NCI-H345 (cell line): ENCODE measurements at places on chromosomes 6 and 20.

DNA sequence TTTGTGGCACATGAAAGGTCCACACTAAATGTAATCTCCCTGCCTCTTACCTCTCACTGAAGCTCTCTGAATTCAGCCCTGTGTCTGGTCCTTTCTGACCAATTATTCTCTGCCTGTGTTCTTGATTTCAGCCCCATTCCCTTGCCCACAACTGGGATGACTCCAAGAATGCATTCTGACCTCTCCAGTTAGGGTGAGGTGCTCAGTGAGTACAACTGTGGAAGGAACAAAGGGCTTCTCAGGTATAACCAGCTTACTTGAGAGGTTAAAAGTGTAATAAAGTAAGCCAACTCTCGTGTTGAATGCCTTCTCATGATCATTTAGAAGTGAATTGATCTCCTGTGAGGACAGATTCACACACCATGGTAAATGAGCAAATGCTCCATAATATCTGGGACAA is 88.1 kb downstream of the GCLC start:
- no peak for DNase-seq

- DNase-seq = no peak
Observed at GRCh38 chr6:10409731-10410206, 5.1 kb downstream of the TFAP2A start.

DNA sequence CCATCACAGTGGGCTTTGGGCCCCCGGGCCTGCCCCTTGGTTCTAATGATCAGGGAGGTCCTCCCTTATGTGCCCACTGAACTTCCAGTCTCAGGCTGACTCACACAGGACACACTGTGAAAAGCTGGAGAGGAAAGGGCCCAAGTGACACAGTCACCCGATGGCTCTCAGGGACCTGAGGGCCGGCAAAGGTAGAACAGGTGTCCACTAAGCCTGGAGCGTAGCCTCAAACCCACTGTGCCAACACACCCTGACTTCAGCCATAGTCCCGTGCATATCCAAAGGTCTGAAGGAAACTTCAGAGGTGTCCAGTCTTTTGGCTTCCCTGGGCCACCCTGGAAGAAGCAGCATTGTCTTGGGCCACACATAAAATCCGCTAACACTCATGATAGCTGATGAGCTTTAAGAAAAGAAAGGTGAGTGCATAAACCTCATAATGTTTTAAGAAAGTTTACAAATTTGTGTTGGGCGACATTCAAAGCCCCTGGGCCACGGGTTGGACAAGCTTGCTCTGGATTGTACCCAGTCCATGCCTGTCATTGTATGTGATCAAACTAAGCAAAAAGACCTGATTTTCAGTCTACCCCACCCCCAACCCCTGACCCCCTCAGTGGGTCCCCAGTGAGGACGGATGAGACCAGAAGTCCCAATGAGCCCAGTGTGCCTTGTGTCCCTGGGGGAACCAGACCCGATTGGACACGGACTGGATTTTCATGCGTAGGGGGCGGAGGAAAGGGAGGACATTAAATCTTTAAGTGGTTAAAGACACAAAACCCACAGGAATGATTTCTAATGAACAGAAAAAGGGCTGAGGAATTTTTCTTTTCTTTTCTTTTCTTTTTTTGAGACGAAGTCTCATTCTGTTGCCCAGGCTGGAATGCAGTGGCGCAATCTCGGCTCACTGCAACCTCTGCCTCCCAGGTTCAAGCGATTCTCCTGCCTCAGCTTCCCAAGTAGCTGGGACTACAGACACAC is 6.1 kb downstream of the RAMACL start:
- no peak for DNase-seq

DNA sequence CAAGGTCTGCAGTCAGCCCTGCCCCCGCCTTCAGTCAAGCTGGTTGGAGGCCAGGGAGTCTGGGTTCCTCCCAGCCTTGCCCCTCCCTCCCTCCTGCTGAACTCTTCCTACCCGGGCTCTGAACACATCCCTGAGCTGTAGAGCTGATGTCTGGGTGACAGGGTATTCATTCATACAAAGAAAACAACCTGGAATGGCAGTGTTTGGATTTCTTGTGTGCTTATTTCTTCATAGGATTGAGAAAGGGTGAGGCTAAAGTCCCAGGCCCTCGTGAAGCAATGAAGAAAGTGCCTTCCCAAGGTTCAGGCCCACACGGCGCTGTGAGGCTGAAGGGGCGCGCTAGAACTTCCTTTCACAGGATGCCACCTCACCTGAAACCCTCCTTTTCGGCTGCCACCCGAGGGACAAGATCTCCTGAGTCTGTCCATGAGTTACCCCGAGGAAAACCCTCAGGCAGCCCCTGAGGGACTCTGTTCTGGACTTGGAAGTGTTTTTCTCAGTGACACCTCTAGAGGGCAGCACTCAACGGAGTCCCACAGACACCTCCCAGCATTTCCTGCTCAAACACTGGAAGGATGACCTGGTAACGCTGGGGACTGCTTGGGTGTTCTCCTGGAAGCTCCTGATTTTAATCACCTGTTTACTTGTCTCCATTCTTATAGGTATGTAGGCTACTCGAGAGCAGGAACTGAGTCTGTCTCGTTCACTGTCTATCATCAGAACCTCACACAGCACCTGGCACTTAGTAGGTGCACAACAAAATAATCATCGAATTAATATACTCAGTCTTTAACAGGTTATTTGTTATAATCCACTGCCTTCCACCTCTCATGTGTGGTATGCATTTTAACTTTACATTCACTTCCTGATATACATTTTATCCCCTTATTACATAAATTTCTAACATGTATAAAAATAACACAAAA is 11.8 kb upstream of the GSTA1 start:
- DNase-seq = peak; percentile 37

DNA sequence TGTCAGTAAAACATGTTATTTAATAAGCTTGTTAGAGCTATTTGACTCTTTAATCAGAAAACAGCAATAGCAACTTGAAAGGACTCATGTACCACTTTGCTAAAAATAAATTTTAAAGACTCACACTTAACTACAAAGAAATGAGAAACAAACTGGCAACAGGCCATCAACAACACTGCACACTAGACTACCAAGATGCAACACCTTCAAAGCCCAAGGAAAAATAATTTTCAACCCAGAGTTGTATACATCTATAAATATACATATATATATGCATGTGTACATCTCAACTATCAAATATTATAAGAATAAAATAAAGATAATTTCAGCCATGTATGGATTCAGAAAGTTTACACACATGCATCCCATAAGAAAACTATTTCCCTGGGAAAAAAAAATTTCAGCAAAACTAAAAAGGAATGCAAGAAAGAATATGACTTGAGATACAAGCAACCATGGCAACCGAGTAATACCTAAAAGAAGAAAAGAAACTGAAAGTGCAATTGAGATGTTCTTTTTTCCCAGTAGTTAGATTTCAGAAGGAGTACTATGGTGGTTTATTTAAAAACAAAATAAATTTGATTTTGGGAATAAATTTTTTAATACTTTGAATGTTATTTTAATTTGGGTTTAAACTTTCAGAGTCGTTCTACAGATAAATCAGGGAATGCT is 303.8 kb downstream of the UBE3D start:
- DNase-seq = no peak

- no peak for DNase-seq
Observed at GRCh38 chr6:56663344-56663743, 20.7 kb upstream of the DST start.

DNA sequence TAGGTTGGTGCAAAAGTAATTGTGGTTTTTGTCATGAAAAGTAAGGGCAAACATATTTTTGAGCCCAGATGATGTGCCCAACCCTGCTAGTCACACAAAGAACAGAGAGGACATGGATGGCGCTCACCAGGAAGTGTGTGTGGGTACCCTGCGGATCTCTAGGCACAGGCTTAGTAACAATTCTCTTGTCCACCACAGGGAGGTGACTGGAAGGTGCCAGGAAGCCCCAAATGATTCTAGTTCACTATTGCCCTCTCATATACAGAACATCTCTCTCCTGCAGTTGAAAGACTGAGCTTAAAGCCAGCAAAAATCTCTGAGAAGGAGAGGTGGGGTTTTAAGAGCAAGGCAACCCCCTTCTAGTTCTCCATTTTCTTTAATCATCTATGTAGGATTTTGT is 272.1 kb upstream of the TAB2 start:
- DNase-seq = no peak

DNA sequence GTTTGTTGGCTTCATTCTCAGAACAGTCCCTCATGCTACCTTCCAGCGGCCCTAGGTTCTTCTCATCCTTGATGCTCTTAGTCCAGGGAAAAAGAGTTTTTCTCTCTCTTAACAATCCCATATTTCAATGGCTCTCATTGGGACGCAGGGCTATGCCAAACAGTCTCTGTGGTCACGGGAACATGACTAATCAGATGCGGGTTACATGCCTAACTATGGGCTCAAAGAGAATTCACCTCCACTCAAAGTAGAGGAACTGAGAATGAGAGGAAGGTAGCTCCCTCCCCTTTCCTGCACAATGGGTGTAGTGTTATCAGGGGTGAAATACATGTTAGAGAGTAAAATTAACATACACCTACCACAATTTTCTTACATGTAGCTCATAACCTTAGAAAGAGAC is 18.1 kb upstream of the ATRN start:
- no peak for DNase-seq

DNA sequence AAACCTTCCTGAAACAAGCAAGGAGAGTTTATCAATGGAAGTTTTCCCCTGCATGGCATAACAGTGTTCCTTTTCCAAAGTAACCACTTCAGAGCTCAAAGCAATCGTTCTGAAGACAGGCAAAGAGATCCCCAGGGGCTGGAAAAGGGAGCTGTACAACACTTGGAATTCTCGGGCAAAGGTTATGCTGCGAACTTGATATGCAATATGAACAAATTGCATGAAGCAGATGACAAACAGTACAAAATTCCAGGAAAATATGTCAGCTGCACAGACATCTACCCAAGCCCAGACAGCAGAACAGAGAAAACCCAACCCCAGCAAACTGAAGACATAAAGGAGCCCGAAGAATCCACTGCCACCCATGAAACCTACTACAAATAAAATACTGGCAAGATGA is 18.4 kb downstream of the POPDC3 start:
- no peak for DNase-seq

- no peak for DNase-seq
Observed at GRCh38 chr6:144725736-144726522, 440.8 kb downstream of the UTRN start.

- no peak for DNase-seq
Observed at GRCh38 chr6:21222656-21223055, 370.9 kb upstream of the SOX4 start.

- DNase-seq = no peak
Observed at GRCh38 chr6:74870403-74870802, 335.4 kb downstream of the COL12A1 start.

DNA sequence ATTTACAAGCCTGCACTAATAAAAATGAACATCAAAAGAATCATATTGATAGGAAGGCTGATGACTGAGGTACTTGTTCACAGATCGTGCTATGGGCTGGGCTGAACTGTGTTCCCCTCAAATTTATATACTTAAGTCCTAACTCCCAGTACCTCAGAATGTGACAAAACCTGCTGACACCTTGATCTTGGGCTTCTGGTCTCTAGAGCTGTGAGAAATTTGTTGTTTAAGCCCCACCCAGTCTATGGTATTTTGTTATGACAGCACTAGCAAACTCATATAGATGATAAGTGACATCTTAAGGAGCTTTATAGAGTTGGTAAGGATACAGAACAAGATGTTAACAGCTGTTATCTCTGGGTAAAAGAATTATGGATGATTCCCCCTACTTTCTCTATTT is 13.8 kb downstream of the UBE2V1 start:
- no peak for DNase-seq

DNA sequence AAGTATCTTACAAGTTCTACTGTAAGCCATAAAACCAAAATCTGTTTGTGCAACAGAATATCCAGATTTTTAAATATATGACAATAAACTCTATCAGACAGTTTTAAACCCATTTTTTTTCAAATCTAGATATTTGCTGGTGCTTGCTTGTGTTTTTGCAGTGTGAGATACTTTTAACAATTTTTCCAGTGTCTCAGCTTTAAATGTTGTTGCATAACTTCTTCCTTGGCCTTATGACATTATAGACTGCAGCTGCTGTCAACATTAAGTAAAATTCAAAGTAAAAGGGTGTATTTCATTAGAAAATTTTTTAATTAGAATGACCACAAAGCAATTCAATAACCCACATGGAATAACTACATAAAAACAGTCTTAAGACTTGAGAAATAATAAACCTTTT is 139.5 kb downstream of the PTPRK start:
- no peak for DNase-seq

DNA sequence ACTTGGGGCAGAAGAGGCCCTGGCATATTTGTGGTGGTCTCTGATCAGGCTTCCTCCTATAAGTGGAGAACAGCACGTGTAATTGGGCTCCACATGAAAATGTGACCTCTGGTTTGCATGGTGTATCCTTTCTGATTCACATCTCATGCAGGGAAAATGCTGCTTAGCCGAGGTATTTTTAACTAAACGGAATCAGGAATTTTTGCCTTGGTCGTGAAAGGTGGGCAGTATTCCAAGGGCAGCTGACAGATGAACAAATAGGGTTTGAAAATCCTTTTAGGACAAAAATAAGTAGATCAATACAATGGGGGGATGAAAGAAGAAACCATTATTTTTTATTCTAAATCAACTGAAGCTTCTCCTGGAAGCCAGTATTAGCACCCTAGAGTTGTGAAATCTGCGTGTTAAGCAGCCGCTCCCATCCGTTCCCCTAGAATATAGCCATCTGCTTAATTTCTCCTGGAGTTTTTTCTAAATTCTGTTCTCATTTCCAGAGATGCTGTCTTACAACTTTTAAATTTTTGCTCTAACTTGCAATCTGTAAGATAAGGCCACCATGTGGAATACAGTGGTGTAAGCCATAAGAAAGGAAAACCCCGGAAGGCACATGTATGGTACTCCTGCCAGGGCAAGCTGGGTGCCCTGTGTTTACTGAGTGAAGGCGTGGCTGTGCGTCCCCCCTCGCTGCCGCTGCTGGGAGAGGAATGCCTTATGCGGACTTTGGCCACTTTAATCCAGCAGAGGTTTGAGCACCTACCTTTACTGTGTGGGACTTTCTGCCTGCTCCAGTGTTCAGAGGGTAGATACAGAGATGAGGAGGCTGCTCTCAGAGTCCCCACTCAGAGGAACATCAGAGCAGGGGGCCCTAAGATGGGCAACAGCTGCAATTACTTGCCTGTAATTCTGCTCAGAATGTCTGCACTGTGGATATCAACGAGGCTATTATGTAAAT is 52.4 kb downstream of the SYNJ2 start:
- no peak for DNase-seq

GRCh38 chr6:167826230-167826895 is 348 bp upstream of the AFDN start:
- peak; percentile 65 for DNase-seq

DNA sequence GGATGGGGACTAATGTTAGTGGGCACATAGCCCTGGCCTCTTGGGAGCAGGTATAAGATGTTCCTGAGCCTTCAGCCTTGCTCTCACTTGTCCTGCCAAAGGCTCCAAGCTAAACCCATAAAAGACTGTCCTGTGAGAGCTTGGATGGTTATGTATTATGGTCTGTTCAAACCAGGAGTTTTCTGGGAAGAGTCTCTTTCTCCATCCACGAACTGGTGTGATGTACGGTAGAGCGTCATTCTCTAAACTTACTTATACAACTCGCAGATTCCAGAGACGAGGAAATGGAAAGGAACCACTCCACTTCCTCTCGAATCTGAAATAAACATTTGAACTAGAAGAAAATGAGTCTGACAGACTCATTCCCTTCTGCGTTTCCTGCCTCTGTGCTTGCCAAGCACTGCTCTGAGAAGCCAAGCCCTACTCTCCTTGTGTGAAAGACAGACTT is 5.3 kb downstream of the SOBP start:
- DNase-seq = no peak
